Cardiac fibroblast (primary cell): ENCODE measurements at places on chromosomes 4 and X.

GRCh38 chrX:13574600-13574999, 5.2 kb downstream of the EGFL6 start:
- no peak for DNase-seq

- no peak for DNase-seq
Observed at GRCh38 chr4:1492651-1493539, 86.7 kb upstream of the NKX1-1 start.

DNA sequence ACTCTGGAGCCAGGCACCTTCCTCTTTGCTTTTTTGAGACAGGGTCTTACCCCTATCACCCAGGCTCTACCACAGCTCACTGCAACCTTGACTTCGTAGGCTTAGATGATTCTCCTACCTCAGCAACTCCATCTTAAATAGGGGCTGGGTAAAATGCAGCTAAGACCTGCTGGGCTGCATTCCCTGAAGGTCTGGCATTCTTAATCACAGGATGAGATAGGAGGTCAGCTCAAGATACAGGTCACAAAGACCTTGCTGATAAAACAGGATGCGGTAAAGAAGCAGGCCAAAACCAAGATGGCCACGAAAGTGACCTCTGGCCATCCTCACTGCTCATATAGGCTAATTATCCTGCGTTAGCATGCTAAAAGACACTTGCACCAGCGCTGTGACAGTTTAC, 770.8 kb upstream of the PRKX start:
- no peak for DNase-seq

DNA sequence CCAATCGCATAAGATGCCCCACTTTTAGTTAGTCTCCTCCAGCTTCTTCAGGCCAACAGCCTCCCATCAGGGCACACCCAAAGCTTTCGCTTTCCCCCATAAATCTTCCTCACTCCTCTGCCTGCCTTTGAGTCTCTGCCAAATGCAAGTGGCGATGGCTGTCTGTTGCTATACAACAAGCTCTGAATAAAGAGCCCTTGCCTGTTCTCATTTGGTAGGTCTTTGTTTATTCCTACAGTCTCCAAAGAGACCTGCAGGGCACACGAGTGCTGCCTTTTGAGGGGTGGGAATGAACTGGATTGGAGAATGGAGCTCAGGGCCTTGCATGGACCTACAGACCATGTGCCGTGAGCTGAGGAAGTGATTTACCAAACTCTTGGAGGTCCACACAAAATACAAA, 52.2 kb upstream of the SOD3 start:
- DNase-seq = no peak

- no peak for DNase-seq
Observed at GRCh38 chr4:8664031-8664805, 71.7 kb downstream of the CPZ start.

- DNase-seq = peak; percentile 79
Observed at GRCh38 chr4:185039508-185040273, 21.4 kb downstream of the HELT start.

GRCh38 chr4:40285692-40286091, 49.4 kb upstream of the CHRNA9 start:
- DNase-seq = no peak

DNA sequence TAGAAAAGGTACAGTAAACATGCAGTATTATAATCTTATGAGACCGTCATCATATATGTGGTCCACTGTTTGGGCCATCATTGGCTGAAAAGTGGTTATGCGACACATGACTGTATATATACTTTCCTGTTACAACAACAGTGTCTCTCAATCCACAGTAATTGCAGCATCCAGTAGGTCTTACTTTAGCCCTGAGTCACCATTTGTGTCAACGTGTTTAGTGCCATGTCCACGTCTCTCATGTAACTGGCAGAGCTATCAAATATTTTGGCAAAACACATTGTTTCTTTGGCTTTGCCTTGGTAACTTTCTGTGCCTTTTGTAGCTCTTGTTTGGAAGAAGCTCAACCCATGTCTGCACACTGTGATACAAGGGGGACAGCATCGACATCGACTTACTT, 73.8 kb downstream of the CD38 start:
- no peak for DNase-seq

- DNase-seq = no peak
Observed at GRCh38 chrX:129614481-129615255, 40.1 kb downstream of the APLN start.

- DNase-seq = no peak
Observed at GRCh38 chr4:156754832-156755570, 216.6 kb downstream of the PDGFC start.

DNA sequence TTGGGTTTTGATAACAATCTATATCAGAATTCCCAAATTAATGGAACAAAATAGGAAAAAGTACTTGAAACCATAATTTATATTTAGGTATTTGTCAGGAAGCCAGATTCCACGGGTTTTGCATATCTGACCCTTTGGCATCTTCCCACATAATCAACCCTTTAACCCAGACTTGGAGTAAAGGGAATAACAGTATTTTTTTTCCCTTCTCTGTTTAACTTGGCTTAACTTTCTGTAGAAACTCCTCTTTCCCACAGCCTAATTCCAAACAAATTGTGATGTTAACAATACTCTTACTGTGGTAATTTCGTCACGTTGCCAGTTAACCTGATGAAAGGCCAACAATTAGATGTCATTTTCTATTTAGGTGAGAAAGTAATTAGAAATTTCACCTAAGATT, 49.4 kb upstream of the GUCY1A1 start:
- DNase-seq = peak; percentile 57

DNA sequence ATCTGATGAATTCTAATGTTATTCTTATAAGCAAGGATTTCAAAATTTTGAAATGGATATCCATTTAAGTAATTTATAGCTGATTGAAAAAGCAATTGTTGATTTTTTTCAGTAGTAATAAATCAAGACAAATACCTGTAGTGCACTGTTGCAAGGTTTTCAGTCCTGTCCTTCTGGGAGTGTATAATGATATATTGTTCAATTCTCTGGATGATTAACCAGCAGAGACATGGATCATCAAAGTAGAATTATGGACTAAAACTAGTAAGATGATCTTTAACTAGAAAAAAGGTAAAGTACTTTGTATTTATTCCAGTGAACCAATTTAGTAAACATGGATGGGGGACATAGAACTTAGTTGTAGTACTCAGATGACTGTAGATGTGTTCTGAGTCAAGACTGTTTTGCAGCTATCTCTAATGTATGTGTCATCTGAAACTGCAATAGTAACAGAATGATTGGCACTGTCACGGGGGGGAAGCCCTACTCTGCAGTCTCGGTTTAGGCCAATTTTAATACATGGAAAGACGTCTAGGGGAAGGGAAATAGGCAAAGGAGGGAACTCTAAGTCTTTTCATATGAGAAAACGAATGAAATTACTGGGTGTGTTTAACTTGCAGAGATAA, 121.9 kb downstream of the GLRA3 start:
- DNase-seq = no peak

DNA sequence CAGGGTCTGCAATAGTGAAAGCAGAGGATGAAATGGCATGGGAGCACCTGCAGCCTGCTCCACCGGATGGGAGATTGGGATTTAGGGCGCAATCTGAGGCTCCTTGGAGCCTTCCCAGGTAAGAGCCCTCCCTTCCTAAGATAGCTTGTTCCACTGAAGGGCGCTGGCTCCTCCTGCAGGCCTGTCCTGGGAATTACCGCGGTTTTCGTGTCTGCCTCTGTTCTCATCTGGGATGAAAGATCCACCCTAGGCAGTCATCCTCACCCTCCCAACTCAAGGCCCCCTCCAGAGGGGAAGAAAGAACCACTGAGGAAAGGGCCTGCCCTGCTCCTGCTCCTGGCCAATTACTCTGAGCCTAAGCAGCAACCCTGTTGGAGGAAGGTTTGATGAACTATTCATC, 547.5 kb downstream of the SMARCA1 start:
- DNase-seq = peak; percentile 0

DNA sequence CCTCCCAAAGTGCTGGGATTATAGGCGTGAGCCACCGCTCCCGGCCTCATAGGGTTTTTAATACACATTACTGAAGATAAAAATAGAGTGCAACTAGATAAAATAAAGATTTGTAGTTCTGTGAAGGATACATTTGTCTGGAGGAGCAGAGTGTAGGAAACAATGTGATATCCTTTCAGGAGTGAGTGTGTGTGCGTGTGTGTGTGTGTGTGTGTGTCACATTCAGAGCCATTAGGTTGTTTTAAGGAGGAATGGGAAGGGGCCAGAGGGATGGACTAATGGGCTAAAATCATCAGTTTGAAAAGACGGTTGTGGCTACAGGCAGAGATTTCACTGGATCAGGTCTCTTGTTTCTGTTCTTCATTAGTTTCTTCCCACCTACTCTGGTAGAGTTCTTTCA, 40.0 kb downstream of the RBPJ start:
- DNase-seq = no peak

GRCh38 chr4:42655921-42656678, 805 bp downstream of the ATP8A1 start:
- DNase-seq = no peak

- DNase-seq = peak; percentile 88
Observed at GRCh38 chr4:110087070-110087708, 111.2 kb downstream of the ELOVL6 start.
